ENCODE measurements at places on chromosomes 2 and 18.
A peak's percentile ranks its signal among the peaks of the same experiment; 100 is the strongest.

DNA sequence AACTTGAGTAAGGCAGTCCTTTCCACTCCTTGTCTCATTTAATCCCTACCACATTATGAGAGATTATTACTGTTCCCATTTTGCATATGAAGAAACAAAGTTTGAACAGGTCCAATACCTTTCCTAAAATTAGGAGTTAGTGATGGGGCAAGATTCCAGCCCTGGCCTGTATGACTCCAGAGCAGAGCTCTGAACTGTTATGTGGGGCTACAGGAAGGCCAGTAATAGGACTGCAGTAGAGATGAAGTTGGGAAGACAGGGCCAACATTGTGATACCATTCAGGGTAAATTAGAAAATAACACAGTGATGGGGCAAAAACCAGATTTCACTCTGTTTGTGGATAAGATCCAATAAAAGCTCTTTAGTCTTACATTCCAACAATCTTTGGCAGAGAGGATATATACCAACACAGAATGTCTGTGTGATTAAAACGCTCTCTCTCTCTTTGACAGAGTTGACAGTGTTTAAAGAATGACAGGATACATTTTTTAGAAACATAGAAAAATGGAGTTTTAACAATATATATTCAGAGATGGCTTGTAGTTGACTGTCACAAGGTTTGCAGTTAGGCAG lies 22.7 kb downstream of the KATNAL2 start:
- DNase-seq = no peak

GRCh38 chr2:190315273-190315672 lies 4.4 kb downstream of the HIBCH start:
- DNase-seq = no peak

DNA sequence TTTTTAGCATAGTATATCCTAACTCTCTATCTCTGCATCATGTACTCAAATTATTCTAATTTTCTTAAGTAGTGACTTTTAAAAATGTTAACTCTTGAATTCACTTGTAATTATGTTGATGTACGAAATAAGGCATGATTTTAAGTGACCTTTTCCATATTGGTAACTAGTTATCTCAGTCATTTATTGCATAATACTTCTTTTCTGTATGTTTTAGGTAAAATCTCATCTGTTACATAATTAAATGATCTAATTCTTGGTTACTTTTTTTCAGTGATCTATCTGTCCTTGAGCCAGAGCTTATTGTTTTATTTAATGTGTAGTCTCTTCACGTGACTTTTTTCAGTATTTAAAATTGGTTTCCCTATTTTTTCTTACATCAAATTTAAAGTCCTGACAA lies 4.8 kb upstream of the UBE2E3 start:
- DNase-seq = no peak

DNA sequence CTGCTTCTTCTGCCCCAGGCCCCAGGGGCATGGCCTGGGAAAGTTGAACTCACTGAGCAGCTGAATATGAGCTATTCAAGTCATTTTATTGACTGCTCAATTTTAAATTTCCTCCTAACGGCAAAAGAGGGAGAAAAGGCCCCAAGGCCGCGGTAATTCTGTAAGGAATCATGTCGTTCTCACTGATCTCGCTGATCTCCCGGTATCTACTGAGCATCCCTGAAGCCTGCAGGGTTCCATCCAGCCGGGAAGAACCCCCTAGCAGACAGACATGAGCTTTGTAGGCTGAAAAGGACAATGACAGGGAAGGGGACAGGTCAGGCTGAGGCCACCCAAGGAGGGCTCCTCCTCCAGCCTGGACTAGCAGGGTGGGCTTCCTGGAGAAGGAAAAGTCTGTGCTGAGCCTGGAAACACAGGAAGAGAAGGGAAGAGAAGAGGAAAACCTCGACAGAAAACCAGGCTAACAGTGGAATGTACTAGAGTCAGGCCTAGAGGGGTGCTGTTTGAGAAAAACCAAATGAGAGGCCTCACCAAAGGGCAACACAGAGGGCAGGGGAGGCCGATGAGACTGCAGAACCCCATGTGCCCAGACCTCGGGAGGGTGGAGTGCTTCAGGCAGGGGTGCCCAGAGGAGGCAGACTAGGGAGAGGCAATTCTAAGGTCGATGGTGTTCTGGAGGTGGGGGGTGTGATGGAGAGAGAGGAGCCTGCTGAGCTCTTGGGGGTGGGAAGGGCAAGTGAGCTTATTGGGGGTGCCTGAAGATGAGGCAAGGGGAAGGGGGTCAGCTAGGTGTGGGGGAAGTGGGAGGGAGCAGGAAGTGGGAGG lies 2.9 kb upstream of the NPPC start:
- DNase-seq = no peak

DNA sequence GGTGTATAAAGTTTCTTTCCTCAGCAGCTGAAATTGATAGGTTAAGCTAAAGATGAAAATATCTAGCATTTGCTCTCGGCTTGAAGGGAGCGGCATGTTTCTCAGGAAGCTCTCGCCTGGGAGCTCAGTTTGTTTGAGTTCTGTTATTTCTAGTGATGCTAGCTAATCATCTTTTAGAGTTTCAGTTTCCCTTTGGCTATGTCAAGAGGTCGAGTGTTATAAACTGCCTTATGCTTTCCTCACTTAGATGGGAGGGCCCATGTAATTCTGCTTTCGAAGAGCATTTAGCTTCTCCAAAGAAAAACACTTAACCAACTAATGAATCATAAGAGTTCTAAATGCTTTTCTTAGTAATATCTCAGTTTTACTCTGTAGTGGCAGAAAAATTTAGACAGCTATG lies 33.6 kb downstream of the PLCL1 start:
- DNase-seq = no peak

- no peak for DNase-seq
These were observed 684.6 kb upstream of the SOX11 start for GRCh38 chr2:5007596-5007995.

DNA sequence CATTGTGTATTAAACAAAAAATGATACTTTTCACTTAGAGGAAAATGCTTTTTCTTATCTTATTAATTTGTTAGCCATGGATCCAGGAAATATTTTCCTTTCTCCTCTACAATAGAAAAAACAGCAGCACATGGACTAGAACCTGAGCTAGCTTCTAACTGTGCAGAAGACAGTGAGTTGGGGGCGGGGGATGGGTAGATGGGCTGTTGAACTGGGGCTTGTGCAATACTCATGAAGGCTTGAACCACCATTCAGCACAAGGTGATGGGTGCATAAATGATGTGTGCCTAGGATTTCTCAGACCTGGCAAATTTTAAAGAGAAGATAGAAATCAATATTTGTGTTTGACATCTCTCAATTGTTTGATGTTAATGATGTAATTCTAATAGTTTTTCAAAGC lies 42.0 kb downstream of the COL5A2 start:
- DNase-seq = no peak

DNA sequence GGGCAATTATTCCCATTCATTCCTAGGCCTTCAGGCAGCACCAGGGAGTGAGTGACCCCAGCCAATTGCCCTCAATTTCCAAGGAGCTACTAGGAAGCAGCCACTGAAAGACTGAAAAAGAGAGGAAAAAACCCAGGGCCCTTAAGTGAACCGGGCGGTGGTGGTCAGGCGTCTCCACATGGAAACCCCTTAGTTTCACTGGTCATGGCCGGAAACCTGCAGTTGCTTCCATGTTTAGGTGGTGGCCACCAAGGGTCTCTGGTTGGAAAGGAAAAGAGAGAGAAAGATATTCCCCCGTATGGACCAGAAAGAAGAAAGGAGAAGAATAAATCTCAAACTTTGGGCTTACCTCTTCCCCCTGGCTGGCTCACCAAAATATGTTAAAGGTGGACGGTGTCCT lies 64.9 kb downstream of the GALR1 start:
- no peak for DNase-seq

GRCh38 chr2:54755641-54756326 lies 32.3 kb downstream of the EML6 start:
- no peak for DNase-seq

- no peak for DNase-seq
These were observed 707 bp upstream of the DGUOK start for GRCh38 chr2:73925853-73926492.

DNA sequence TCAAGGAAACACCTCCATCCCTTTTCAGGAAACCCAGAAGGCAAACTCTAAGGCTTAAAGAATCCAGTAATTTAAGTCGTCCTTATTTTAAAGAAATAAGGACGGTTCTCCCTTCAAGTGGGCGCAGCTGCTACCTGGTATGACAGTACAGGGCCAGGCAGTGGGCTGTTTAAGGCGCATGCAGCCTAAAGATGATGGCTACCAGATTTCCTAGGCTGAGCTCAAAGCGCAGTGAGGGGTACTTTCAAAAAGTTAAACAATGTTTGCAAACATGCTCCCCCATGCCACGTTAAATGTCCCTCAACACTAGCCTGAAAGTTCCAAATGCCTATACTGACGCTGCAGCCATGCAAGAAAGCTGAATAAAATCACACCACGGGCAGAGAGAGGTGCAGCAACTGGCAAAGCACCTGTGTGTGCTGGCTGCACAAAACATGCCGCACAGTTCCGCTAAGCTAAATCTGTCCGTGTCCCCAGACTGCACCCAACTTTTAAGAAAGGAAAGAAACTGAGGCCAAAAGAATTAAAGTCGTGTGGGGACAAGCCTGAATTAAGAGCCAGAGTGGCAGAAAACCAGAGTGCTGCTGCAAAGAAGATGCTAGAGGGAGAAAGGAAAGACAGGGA lies 583 bp downstream of the HIBCH start:
- DNase-seq = peak; percentile 40

GRCh38 chr2:14424478-14425390 lies 207.8 kb upstream of the LRATD1 start:
- DNase-seq = no peak

- no peak for DNase-seq
These were observed 34.9 kb downstream of the PLCL1 start for GRCh38 chr2:197839327-197839726.

GRCh38 chr2:178152542-178152941 lies 40.3 kb downstream of the RBM45 start:
- no peak for DNase-seq
